Camera-type eye (tissue), 1 donor: ENCODE measurements at places on chromosomes 1 and 21. TPM values are rescaled to one million over a fixed set of nuclear protein-coding genes. Genes with fewer than 3 reads are reported as not detected.

The TNNI3K gene
- total RNA-seq = 4.1 TPM

The CFAP141 gene
- total RNA-seq = not detected

The SRGAP2C gene
- 22.5 TPM for total RNA-seq

The FHAD1 gene
- total RNA-seq = 3.3 TPM

The IVL gene
- total RNA-seq = 0.44 TPM

The SRM gene
- total RNA-seq = 21.1 TPM
